ENCODE measurements at places on chromosomes 4 and X.

- no peak for DNase-seq
These were observed 22.4 kb downstream of the NUDT9 start for GRCh38 chr4:87444741-87445140.

DNA sequence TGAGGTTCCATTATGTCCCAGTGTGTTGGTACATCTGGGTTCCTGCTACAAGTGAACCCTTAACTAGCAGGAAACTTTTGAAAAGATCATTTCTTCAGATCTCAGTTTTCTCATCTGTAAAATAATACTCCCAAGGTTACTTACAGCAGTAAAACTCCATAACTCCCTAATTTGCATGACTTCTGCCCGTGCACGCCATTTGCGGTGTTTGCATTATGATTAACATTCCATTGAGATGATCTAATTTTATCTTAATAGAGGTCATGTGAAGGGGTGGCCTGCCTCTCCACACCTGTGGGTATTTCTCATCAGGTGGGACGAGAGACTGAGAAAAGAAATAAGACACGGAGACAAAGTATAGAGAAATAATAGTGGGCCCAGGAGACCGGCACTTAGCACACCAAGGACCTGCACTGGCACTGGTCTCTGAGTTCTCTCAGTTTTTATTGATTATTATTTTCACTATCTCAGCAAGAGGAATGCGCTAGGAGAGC, 219.8 kb downstream of the TLL1 start:
- no peak for DNase-seq

DNA sequence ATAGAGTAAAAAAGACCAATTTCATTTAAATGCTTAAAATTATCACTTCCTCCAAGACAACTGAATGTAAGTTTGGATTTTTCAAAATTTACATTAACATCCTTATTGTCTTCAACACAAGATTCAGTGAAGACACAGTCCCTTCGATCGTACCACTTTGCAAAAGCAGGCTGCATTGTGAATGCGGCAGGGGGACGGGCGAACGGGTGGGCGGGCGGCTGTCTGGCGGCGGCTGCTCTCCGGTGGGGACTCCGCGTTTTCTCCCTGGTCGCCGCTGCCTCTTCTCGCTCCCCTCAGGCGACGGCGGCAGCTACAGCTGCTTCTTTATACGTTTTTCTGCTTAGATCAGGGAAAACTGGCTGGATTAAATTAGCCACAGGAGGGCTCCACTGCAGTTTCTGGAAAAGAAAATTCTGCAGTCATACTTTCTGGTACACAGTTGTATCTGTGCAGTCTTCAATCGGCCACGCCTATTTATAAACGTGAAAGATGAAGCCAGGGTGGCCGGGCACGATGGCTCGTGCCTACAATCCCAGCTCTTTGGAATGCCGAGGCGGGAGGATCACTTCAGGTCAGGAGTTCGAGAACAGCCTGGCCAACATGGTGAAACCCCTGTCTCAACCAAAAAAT, 33.9 kb upstream of the HPF1 start:
- no peak for DNase-seq

GRCh38 chr4:188012426-188012945, 16.9 kb downstream of the ZFP42 start:
- DNase-seq = no peak

DNA sequence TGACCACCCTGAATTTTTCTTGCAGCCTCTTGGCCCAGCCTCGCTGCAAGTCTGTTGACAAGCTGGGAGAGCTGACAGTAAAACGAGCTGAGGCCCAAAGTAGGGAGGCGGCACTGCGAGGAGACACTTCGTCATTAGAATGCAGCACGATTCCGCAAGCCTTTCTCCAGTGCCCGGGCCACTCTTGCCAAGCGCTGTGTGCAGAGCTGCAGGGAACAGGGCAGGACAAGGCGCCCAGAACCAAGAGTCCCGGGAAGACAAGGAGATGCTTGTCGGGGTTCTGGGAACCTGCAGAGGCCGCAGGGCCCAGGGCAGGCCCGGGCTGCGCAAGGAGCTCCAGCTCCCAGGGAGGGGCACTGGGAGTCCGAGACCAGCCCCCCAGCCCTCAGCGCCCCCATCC, 187.1 kb downstream of the BCOR start:
- no peak for DNase-seq

DNA sequence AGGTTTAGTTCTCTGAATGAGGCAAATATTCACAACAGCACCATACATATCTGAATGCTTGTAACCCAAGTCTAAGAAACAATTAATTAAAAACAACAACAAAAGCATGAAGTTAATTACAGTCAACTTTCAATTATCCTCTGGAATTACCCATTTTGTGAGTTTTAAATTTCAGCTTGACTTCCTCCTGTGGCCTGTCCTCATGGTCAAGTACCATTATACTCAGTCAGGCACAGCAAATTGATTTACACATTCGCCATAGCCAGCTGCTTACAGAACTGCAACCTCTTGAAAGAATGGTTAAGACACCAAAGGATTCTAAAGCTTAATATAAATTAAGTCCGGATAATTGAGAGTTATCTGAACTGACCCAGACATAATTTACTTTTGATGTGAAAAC, 306.5 kb downstream of the CAMK2D start:
- DNase-seq = no peak

DNA sequence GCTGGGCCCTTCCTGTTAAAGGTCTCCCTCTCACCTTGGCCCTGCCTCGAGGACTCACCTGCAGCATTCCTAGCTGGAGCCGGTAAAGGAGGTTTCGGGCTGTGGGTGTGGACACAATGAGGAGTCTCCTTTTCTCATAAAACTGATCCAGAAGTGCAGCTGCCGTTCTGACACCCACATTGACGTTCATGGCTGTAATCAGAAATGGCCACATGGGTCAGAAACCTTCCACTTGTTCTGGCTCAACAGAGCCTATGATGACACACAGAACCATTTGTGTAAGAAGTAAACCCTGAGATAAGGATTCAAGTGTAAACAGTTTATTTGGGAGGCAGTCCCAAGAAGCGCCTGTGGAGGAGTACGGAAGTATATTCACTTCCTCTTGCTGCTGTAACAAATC, 63.8 kb downstream of the SRPX start:
- no peak for DNase-seq

- no peak for DNase-seq
These were observed 10.1 kb downstream of the SHOX start for GRCh38 chrX:640641-641040.

- DNase-seq = no peak
These were observed 205.4 kb downstream of the CFAP299 start for GRCh38 chr4:80540785-80541469.

GRCh38 chr4:79882806-79883205, 190.2 kb downstream of the ANTXR2 start:
- no peak for DNase-seq

DNA sequence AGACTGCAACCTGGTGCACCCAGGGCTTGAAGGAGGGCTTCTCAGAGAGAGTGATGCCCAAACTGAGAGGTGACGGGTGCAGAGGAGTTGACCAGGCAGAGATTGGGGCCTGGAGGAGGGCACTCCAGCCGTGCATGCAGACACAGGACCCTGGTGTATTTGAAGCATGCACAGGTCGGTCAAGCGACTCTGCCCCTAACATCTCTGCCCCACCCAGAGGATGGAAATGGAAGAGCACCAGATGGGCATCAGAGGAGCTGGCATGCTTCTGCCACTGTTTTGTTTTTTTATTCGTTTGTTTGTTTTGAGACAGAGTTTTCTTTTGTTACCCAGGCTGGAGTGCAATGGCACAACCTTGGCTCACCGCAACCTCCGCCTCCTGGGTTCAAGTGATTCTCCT, 320.9 kb downstream of the EVC2 start:
- DNase-seq = no peak

GRCh38 chrX:151852294-151852693, 60.4 kb upstream of the MAGEA4 start:
- DNase-seq = no peak

DNA sequence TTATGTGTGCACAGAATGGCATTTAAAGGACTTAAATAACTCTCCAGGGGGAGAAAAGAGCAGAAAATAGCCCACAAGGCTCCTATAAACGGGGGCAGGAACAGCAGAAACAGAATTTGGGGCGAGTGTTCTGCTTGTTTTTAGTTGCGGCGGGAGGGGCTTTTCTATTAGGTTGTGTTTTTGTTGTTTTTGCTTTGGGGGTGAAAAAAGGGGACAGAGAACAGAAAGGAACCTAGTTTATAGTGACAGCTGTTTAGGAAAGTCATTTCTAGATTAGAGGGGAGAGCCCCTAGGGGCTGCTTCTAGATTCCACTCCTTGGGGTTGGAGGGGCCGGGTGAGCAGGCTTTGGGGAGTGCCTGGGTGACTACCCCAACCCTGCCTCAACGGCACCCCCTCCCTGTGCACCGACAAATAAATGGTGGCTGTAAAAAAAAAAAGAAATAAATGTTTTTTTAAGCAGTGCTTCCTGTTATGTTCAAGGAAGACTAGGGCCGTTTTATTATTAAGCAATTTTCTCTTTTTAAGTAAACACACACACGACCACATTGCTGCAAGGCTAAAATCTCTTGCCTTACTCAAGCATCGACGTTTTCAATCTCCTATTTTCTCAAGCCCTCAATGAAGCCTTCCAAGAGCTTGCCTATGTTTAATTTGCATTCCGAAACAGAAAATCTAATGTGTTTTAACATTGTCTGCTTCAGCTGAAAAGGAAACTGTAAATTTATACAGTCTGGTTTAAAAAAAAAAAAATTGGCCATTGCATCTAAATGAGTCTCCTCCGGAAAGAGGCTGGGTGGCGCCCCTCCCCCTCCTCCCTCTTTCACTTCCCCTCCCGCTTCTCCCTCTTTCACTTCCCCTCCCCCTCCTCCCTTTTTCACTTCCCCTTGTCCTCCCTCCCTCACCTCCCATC, 123.3 kb upstream of the TBL1X start:
- no peak for DNase-seq

DNA sequence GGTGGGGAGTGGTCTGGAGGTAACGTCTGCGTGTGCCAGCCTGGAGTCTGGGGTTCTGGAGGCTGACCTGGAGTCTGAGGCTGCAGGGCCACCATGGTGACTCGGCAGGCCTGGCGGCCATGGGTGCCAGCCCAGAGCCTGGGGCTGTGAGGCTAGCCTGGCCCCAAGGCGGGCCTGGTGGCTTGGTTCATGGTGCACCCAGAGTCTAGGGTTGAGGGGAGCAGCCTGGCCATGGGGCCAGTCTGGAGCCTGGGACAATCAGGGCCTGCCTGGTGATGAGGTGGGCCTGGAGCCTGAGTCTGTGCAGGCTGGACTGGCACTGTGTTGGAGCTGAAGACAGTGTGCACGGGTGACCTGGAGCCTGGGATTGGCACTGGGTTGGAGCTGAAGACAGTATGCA, 64.9 kb downstream of the CXorf49B start:
- no peak for DNase-seq

GRCh38 chr4:3706111-3706511, 60.1 kb upstream of the ADRA2C start:
- no peak for DNase-seq

DNA sequence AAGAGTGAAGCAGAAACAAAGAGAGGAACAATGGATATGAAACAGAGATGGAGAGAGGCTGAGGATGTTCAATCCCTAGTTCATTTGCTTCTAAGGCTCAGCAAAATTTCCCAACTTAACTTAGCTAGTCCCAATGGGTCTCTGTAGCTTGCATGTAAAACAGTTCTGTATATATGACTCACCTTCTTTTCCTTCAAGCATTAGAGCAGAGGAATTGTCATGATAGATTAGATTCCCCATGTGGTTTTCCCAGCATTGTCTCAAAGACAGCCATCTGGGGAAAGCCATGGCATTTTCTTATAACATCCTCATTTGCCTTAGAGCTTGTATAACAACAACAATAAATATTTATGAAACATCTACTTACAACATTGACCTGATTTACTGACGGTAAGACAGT, 93.9 kb upstream of the GATB start:
- no peak for DNase-seq
